ENCODE measurements at places on chromosomes 6 and 20. TPM values are rescaled to one million over a fixed set of nuclear protein-coding genes. Genes with fewer than 3 reads are reported as not detected.

Gene TBX18
- not detected for total RNA-seq

Gene TAF8
- 31.0 TPM for total RNA-seq

Gene ADISSP
- 129 TPM for total RNA-seq

Gene PRPH2
- total RNA-seq: 1.9 TPM

Gene SNAI1
- 7.9 TPM for total RNA-seq

Gene OR12D3
- not detected for total RNA-seq

Gene CTNNBL1
- total RNA-seq: 64.4 TPM

Gene RBM24
- total RNA-seq: 0.63 TPM

Gene ZNF292
- 39.9 TPM for total RNA-seq

Gene TTK
- total RNA-seq: 51.0 TPM

Gene ZC3H12D
- 0.14 TPM for total RNA-seq

Gene ACOT8
- total RNA-seq: 39.4 TPM

Gene MACROD2
- 3.5 TPM for total RNA-seq

Gene LPIN3
- 8.5 TPM for total RNA-seq

Gene VNN1
- total RNA-seq: not detected

Gene RBPJL
- total RNA-seq: 0.85 TPM
